Activated CD4-positive, alpha-beta T cell treated with anti-CD3 and anti-CD28 coated beads, Interleukin-2, amount 10 ng/mL, durations not matched to agents 7 days and 5 days (primary cell): ENCODE measurements at places on chromosomes 11 and 22. TPM values are rescaled to one million over a fixed set of nuclear protein-coding genes. Genes with fewer than 3 reads are reported as not detected.
A peak's percentile ranks its signal among the peaks of the same experiment; 100 is the strongest.

DNA sequence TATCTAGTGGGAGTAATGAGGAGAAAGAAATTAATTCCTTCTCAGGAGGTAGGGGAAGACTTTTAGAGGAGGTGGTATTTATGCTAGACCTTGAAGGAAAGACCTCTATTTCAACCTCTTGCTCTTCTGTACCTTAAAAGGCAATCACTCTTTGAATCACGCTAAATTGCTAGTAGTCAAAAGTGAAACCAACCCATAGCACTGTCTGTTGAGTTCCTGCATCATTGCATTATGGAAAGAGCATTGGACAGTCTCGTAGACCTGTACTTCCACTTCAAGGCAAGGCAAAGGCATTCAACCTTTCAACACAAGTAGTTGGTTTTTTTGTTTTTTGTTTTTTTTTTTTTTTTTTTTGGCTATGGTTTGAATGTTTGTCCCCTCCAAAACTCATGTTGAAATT lies 770.4 kb downstream of the ETS1 start:
- no peak for DNase-seq

GRCh38 chr11:13313005-13313819 lies 35.6 kb downstream of the BMAL1 start:
- DNase-seq, result no peak

- no peak for DNase-seq
Measured at GRCh38 chr11:69373251-69373635, 79.3 kb downstream of the MYEOV start.

- peak; percentile 46 for DNase-seq
Measured at GRCh38 chr11:66264914-66265313, 3.5 kb upstream of the RAB1B start.

OR51I1 gene
- not detected for total RNA-seq

- no peak for DNase-seq
Measured at GRCh38 chr11:128948583-128948982, 5.9 kb upstream of the TP53AIP1 start.

NPAS4 gene
- total RNA-seq, result 0.27 TPM

DNA sequence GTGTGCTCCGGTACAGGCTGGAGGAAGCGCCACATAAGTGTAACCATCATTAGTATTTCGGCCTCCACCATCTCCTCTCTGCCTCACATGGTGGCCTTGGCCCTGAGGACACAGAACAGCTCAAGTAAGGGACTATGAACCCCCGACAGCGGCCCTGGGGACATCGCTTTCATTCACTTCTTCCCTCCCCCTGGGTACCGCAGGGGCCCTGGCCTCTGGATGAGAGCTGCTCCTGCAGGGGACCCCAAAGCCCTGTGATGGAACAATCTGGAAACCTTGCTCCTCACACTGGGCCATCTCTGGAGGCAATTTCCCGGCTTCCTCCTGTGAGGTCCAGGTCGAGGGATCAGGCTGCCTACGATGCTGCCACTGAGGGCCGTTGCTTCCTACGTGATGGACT lies 565.5 kb downstream of the BRD1 start:
- DNase-seq, result no peak

ZNF202 gene
- 13.7 TPM for total RNA-seq

KDM4E gene
- total RNA-seq, result not detected

OR52E8 gene
- not detected for total RNA-seq

SPTBN2 gene
- 0.25 TPM for total RNA-seq

KCTD14 gene
- total RNA-seq, result 0.25 TPM

DNA sequence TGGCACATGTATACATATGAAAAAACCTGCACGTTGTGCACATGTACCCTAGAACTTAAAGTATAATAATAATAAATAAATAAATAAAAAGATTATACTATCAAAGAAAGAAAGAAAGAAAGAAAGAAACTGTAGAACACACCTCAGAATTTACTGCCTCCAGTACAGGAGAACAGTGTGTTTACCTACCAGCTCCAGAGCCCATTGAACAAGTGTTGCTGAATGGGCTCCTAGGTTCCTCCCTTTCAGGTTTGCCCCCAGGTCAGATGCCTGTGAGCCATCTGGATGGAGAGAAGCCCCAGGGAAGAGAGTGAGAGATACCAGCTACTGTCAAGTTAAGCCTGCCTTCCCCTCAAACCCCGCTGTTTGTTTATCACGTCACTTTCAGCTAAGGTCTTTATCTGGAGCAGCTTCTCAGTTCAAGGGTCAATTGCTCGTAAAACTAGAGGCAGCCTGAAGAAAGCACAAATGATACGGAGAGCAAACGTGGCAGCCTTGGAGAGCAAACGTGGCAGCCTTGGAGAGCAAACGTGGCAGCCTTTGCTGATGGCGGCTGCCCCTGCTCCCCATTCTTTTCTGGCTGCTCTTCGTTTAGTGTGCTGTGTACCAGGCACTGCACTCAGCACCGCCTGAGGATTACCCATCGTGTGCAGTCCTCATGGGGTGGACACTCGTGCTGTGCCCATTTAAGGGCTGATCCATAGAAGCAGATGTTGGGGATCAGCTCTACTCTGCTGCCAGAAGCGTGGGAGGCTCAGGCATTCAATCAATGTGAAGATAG lies 111.7 kb downstream of the ADAMTS15 start:
- DNase-seq, result no peak

PKP3 gene
- total RNA-seq, result not detected

TNNT3 gene
- total RNA-seq, result 3.7 TPM

DNA sequence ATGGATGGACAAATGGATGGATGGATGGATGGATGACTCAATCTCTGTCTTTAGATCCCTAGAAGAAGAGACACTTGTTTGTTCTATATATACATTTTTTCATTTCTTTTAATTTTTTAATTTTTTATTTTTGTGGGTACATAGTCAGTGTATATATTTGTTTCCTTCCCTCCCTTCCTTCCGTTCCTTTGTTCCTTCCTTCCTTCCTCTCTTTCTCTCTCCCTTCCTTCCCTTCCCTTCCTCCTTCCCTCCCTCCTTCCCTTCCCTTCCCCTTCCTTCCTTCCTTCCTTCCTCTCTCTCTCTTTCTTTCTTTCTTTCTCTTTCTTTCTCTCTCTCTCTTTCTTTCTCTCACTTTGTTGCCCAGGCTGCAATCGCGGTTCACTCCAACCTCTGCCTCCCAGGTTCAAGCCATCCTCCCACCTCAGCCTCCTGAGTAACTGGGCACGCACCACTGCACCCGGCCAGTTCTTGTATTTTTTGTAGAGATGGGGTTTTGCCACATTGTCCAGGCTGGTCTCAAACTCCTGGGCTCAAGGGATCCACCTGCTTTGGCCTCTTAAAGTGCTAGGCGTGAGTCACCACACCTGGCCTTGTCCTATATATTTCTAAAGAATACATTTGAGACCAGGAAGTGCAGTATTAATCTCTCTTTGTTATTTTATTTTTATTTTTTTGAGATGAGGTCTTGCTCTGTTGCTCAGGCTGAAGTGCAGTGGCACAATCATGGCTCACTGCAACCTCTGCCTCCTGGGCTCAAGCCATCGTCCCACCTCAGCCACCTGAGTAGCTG lies 42.5 kb upstream of the AQP11 start:
- no peak for DNase-seq

- DNase-seq, result no peak
Measured at GRCh38 chr11:32905028-32905667, 12.5 kb downstream of the QSER1 start.

AIFM3 gene
- total RNA-seq, result 0.25 TPM

- no peak for DNase-seq
Measured at GRCh38 chr11:66857927-66858185, 992 bp downstream of the LRFN4 start.

DNA sequence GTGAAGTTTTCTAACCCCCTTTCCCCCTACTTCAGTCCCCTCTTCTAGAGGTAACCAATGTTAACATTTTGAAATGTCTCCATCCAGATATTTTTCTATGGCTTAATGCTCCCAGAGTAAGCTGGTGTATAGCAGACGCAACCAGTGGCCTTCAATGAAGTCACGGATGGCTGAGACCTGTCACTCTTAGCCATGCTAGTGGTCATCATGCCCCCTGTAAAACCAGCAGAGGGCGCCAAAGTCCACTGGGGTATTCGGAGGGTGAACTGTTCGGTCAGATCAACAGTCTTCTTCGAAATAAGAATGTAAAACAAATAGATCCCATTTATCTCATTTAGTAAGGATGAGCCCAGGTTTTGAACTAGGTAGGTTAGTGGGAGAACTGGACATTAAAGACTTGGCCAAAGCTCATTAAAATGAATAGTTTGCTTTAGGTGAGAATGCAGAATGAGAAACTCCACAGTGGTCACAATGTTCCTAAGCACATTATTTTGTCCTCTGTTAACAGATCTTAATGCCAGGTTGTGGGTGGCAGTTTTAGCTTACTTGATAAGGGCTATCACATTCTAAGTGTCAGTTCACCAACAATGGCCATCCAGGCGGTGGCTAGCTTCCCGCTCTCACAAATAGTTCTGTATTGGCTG lies 8.6 kb upstream of the MMP8 start:
- peak; percentile 53 for DNase-seq

DNA sequence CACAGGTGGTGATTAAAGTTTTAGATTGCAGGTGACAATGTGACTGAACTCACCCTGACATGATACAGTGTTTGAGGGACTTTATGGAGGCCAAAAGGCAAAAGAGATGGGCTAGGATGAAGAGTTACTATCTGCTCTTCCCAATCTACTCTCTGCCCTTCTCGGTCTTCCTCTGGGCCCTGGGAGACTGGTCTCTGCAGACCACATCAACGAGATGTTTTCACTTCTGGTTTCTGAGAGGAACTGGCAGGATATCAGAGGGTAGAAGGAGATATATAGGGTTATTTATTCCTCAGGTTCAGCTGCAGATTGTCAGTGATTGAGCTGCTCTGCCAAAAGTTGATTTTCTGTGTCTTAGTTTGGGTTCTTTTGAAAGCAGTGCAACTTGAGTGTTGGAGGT lies 32.4 kb upstream of the CD44 start:
- DNase-seq, result no peak

DNA sequence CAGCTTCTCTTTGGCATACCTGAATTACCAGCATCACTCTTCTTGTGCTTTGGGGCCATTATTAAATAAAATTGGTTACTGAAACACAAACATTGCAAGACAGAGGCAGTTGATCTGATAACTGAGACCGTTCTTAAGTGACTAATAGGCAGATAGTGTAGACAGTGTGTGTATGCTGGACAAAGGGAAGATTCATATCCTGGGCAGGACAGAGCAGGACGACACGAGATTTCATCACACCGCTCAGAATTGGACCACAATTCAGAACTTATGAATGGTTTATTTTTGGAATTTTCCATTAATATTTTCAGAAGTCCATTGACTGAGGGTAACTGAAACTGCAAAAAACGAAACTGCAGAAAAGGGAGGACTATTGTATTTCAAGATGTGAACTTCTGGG lies 68.6 kb downstream of the LDLRAD3 start:
- DNase-seq, result no peak

CTTN gene
- total RNA-seq, result 0.54 TPM

GRCh38 chr11:69598147-69598546 lies 42.8 kb upstream of the CCND1 start:
- no peak for DNase-seq

CATSPER1 gene
- total RNA-seq, result not detected

DNA sequence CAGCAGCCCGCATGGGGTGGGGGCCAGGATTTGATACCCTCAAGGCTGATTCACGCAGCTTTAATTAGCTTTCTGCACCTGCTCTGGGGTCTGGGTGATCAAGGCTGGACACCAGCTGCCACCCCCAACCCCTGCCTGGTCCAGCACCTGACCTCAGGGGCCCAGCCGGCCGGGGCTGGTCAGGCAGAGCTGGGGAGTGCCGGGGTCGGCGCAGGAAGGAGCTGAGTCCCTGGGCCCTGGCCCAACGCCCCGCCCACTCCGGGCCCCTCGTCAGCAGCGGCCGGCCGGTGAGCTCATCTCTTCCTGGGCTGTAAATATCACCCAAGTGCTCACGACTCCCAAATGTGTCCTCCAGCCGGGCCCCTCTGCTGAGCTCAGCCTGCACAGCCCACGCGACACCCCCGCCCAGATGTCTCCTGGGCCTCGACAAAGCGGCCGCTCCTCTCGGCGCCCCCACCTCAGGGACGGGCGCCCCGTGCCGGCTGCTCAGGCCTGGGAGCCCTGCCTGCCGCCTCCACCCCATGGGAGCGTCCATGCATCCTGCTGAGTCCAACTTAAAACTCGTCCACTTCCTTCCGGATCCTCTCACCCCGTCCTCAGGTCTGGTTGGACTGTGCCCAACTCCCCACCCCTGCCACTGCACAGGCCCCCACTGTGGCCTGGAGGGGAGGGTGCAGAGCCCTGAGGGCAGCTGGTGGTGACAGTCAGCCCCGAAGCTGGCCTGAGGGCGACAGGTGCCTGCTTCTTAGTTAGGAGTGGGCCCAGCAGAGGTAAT lies 29.0 kb downstream of the RTN4R start:
- DNase-seq, result no peak

CDC42BPG gene
- total RNA-seq, result 1.3 TPM

DNA sequence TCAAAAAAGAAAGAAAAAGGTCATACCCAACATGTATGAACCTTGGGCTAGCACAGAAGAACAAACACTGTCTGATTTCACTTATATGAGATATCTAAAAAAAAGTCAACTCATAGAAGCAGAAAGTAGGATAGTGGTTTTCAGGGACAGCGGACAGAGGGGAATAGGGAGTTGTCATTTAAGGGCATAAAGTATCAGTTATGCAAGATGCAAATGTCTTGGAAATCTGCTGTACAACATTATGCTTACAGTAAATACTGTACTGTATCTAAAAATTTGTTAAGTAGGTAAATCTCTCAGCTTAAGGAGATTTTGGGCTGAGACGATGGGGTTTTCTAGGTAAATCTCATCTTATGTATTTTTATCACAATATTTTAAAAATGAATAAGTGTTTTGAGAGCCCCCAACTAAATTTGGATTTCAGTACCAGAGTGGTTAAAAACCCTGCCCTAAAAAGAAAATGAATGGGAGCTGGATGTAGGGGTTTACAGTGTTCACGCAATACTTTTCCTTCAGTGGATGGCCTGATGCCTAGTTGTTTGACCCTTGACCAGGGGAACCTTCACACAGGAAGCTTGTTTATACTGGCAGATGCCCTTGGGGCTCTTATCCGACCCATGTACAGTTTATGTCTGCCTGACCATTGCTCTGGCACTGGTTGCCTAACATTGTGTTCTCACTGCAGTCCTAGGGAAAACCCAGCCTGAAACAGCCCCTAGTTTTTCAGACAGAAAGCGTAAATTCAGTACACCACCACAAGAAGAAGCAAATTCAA lies 34.8 kb downstream of the SLC22A9 start:
- DNase-seq, result no peak

CD3E gene
- total RNA-seq, result 680 TPM

EFCAB6 gene
- total RNA-seq, result 0.20 TPM

NLRP14 gene
- total RNA-seq, result not detected

GRCh38 chr22:26225207-26225606 lies 55.9 kb downstream of the SEZ6L start:
- no peak for DNase-seq

- peak; percentile 3 for DNase-seq
Measured at GRCh38 chr11:133896642-133897330, 51.5 kb upstream of the SPATA19 start.

PTPN5 gene
- total RNA-seq, result not detected

- no peak for DNase-seq
Measured at GRCh38 chr11:133360860-133361688, 171.2 kb downstream of the OPCML start.

DNA sequence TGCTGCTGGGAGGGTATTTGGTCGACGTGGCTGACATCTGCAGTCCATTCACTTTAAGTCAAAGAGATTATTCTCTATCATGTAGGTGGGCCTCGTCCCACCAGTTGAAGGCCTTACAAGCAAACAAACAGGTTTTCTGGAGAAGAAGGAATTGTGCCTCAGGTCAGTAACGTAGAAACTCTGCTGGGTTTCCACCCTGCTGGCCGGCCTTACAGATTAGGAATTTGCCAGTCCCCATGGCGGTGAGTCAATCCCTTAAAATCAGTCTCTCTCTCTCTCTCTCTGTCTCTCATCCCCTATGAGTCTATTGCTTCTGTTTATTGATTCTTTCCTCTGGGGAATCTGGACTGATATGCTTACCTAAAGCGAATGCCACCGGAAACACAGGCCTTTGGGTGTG lies 75.4 kb upstream of the FGF3 start:
- DNase-seq, result no peak
